ENCODE measurements at places on chromosomes 1 and 21.

GRCh38 chr1:118963456-118964430, 24.4 kb downstream of the TBX15 start:
- no peak for DNase-seq

DNA sequence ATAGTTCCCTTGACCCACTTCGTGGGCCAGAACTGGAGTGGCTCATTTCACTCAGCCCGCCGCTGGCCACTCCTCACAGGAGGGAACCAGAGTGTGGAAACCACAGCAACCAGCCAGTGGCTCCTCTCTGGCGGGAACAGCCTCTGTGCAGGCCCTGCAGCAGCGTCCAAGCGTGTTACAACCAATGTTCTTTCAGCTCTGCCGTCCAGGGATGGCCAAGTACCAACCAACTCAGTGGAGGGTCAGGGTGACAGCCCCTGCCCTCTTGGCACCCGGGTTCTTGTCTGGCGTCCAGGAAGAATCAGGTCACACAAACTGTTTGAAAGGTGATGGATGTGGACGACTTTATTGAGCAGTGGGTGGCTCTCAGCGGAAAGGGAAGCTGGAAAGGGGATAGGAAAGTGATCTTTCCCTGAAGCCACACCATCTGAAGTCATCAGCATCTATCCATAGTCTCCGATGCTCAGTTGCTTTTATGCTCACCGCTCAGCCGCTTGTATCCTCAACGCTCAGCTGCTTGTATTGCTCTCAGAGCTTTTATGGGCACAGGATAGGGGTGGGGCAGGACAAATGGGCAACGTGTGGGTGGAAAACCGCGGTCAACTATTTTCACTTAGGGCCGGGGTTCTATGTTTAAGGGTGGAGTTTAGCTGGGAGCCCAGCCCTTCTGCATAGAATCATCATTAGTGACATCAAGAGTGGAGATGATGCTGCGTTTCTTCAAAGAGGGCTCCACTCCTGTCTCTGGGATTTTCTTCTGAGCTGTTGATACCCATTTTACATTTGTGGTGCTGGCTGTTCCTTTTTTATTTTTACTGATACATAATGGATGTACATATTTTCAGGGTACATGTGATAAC, 250.2 kb downstream of the RRAGC start:
- DNase-seq = no peak

DNA sequence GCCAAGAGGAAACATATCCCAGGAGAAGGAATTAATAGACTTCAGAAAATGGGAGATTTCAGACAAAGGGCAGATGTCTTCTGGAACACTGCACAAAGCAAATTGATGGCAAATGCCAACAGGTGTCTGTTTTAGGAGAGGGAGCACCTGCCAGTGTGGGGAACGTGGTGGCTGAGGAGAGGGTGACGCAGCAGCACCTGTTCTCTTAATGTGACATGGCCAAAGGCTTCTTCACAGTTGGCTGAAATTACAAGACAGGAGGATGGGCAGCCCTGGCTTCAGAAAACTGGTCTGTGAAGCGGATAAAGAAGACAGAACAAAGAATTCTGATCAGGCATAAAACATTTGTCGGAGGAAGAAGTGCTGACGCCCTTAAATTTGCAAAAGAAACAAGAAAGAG, 178.7 kb upstream of the RUNX1 start:
- no peak for DNase-seq

DNA sequence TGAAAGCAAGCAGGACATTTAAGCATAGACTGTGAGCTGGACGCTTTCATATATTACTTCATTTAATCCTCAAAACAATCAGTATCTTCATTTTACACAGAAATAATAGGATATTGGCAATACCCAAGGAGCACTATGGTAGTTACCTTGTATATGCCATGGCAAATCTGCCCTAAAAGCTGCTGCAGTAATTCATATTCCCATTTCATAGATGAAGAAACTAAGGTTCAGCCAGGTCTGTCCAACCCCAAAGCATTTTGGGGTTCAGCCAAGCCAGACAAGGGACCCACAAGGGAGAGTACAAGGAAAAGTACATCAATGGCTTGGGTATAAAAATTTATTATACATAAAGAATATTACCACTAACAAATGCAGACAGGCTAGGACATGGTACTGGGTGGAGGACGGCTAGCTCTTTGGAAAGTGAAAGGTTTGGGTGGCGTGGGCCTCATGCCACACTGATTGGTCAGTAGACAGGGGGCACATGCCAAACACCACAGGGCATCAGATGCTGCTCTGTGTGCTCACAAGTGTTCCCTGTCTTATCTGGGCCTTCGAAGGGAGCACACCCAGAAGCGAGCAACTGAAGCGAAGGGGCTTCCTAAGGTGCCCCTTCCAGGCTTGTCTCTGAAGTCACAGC, 23.9 kb upstream of the PTAFR start:
- no peak for DNase-seq

DNA sequence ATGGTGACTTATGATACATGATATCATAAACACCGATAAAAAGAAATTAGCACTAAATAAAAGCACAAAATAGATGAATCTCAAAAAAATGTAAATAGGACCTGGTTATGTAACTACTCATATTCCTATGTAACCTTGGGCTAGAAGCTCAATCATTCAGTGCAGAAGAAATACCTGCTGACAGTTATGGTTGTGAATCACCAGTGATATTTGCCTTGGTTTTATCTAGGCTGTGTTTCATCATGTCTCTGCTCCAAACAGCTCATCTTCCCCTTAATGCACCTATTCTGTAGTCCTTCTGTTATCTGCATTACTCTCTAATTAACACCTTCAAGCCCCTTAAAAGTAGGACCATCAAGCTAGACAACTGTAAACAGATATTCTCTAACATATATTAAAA, 16.3 kb upstream of the PIGC start:
- DNase-seq = no peak

GRCh38 chr1:77680173-77680572, 2.3 kb downstream of the ZZZ3 start:
- no peak for DNase-seq

- DNase-seq = no peak
Measured at GRCh38 chr1:64750092-64750491, 5.2 kb downstream of the RAVER2 start.

DNA sequence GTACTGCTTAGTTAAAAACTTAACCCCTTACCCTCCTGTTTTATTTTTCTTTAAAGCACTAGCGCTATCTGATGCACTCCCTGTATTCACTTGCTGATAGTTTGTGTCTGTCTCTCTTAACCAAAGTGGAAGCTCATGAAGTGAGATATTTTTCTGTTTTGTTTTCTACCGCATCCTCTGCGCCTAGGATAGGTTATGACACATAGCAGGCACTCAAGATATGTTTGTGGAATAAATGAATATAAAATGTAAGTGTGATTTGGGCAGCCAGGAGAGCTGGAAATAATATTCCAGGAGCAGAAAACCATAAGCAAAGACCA, 49.0 kb upstream of the MRPS6 start:
- DNase-seq = no peak

- no peak for DNase-seq
Measured at GRCh38 chr21:27817902-27818623, 851.2 kb upstream of the ADAMTS5 start.

- peak; percentile 91 for DNase-seq
Measured at GRCh38 chr1:155324717-155325602, 4.3 kb downstream of the RUSC1 start.

- DNase-seq = no peak
Measured at GRCh38 chr1:62321446-62321845, 2.2 kb upstream of the KANK4 start.

DNA sequence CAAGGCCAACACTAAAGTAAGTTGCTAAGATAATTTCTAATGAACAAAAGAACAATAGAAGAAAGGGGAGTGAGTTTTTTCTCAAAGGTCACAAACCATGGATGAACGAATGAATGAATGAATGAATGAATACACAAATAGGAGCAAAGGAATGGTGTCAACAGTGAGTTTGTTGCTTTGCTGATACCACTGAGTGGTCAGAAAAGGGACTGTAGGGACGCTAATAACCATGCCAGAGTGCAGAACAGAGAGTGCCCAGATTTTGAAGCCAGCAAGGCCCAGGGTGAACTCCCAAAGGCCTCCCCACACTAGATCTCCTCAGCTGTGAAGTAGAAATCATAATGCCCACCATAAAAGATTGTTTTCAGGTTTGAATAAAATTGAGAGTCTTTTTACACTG, 15.9 kb downstream of the CD58 start:
- no peak for DNase-seq

DNA sequence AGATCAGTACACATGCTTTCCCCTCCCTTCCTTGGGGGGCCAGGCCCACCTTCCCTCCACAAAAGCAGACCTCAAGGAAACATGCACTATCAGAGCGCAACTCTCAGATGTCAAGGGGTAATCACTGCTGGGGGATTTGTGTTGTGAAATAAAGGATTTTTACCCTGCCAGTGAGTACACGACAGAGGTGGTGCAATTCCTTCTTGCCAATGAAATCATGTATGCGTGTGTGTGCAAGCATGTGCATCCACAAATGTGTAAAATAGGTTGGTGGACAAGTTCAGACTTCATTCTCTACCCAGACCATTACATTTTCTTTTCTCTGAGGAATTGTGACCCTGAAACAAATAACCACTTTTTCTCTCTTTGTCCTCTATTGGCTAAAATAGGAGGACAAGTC, 9.8 kb upstream of the NOS1AP start:
- no peak for DNase-seq

- DNase-seq = no peak
Measured at GRCh38 chr1:72011721-72012120, 270.6 kb downstream of the NEGR1 start.

- no peak for DNase-seq
Measured at GRCh38 chr1:20154301-20154831, 15.2 kb downstream of the PLA2G2F start.

- no peak for DNase-seq
Measured at GRCh38 chr1:13430495-13430894, 20.2 kb downstream of the PRAMEF20 start.

DNA sequence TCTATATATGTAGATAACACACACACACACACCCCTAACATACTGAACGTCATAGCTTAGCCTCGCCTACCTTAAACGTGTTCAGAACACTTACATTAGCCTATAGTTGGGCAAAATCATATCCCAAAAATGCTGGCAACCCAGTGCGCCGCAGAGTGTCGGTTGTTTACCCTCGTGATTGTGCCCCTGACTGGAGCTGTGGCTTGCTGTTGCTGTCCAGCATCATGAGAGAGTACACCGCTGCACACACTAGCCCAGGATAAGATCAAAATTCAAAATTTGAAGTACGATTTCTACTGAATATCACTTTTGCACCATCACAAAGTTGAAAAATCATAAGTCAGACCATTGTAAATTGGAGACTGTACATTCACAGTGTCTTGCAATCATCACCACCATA, 73.1 kb upstream of the COG2 start:
- DNase-seq = no peak

DNA sequence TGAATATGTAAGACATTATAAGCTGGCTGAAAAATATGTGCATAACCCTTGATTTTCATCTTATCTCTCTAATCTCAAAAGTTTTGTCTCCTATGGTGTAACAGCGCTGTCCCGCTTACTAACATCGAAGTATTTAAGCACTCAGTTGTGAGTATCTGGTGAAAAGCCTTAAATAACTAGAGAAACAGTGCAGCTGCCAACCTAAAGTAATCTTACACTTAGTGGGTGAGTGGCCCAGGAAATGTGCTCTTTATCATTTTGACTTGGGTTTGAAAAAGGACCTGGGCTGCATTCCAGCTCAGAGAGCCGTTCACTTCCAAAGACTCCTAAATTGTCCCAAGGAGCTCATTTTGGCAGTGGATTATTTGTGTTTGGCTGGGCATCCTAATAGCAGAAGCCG, 225.9 kb downstream of the SPATA17 start:
- DNase-seq = no peak

DNA sequence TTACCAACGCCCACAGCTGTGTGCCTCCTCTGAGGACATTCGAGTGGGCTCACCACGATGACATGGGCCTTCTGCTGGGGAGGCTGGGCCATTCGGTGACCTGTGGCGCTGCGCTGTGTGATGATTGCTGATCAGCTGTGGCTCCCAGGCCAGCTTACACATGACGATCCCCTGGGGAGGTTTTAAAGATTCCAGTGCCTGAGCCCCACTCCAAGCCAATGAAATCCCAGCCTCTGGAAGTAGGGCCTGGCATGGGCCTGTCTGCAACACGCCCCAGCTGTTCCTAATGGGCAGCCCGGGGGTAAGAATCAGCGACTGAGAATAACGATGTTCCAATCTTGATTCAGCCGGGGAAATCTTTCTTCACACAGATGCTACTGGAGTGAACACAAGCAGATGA, 153.7 kb downstream of the KCNJ6 start:
- no peak for DNase-seq

GRCh38 chr1:226806988-226807387, 63.4 kb upstream of the PSEN2 start:
- peak; percentile 30 for DNase-seq

DNA sequence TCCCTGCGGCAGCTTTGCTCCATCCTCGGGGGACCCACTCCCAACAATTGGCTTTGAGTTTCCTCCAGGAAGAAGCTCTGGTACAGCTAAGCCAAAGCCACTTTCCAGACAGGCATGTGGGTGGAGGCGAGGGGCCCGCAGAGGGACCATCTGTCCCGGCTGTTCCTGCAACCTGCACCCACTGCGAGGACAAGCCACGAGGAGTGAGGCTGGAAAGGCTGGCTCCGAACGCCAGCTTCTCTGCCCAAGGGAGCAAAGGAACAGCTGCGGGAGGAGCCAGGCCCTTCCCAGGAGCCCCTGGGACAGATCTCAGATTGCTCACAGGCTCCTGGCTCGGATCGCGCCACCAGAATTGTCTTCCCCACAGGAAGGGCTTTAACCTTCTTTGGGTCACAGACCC, 28.3 kb upstream of the PEF1 start:
- DNase-seq = no peak

DNA sequence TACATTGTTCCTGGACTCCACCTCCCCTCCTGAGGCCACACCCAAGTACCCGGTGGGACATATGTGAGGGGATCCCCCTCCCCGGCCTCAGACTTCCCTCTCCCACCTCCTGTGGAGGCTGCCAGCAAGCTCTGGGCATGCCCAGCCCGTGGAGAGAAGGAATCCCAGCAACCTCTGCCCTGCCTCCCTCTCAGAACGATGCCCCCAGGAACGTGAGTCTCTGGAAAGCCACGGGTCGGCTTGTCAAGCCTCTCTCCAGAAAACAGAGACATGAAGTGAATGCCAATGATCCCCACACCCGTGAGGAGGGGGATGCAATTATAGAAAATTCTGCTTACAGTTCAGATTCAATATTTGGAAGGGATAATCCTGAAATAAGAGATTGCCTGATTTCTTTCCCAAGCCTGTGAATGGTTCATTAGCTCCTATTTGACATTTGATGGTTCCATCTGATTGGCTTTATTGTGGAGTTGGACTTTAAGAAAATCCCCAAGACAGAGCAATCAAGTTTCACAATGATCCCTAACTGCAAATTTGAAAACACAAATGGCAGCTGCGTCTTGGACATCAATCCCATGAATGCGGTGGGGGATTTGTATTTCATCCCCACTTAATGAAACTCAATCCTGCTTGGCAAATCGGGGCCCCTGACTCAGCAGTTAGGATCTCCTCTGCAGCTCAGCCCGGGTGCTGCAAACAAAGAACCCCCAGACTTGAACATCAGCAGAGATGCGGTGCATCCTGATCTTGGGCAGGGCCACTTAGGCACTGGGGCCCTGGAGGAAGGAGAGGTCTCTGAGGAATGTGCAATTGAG, 9.1 kb upstream of the GUCA2B start:
- no peak for DNase-seq

GRCh38 chr1:93414749-93415148, 33.2 kb upstream of the FNBP1L start:
- no peak for DNase-seq

- DNase-seq = no peak
Measured at GRCh38 chr1:218698141-218698540, 353.0 kb downstream of the TGFB2 start.
